Non-pigmented ciliary epithelial cell (primary cell): ENCODE measurements at places on chromosomes 4 and X.

DNA sequence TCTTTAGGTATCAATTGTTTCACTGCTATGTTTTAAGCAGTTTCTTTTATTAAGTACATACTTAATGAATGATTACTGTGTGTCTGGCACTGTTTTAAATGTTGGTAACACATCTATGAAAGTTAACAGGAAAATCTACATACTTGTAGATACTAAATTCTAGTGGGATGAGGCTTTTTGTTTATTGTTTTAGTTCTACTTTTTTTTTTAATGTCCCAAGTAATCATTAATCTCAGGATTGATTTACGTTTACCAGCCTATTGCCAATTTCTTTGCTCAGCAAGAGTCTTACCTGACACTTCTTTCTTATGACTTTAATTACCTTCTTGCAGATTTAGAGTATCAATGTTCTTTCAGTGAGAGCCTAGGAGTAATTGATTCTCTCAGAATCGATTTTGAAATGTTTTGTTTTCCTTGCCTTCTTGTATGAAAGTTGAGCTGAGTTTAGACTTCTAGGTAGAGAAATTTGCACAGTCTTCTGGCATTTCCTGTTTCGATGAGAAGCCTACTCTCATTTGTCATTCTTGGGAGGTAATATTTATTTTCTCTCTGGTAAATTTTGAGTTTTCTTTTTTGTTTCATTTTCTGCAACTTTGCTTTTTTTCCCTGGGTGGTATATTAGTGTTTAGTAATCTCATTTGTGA lies 235.2 kb upstream of the ANKRD50 start:
- DNase-seq: no peak

DNA sequence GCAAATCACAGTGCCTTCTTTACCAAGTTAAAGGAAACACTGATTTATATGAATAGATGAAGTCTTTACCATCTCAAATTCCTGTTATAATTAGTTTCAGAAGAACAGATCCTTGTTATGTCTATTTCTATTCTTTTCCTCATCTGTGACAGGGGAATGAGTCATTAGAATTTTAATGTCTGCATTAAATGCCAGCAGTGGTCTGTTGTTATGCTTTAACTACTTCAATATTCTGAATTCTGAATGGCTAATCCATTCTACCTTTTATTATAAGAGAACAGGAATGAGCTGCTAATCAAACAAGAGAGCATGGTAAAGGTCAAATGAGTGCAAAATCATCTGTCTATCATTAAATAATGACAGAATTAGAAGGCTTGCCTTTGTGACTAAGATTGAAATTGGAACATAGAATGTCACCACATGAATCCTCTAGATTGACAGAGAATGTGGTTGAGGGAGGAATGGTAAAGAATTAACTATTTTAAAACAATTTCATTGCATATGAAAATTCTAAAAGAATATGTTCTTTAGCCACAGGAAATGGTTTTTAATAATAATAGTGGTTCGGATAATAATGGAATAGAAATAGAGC lies 935.5 kb downstream of the ADGRL3 start:
- DNase-seq: no peak

DNA sequence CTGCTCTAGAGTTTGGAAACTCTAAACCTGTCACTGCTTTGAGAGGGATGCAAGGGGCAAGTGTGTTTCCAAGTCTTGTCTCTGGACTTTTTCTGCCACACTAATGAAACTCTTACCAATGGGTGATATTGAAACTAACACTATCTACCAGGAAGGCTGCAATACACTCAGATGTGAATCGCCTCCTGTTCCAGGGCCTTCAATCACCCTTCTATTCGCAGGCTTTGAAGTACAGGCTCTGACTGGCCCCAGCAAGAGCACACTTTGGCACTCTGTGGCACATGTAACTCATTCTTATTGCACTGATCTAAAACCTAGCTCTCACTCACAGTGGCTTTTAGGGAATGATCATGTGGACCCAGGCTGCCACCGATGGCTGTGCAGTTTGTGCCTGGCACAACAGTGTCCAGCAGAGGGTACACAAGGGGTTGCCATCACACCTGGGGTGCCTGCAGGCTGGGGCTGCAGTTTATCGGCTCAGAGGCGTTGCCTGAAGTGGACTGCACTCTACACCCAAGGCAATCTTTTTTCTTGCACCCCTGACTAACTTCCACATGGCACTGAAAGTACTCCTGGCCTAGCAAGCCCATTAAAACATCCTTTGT lies 210.8 kb downstream of the MGST2 start:
- DNase-seq: no peak

DNA sequence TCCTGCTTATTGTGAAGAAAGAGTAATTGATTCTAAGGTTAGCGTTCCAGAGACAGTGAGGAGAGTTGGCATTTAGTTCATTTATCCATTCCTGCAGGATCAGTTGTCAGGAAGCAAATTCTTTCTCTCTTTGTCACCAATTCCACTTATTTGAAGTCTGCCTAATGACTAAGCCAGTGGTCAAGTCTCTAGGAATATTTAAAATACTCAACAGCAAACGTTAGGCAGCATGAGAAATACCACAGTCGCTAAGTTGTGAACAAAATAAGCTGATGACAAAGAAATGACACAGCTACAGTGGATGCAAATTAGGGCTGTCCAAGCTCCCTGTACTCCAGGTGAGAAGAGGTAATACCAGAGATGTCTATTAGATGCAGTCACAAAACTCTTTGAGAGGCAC lies 6.6 kb upstream of the MAGEB17 start:
- peak; percentile 65 for DNase-seq

DNA sequence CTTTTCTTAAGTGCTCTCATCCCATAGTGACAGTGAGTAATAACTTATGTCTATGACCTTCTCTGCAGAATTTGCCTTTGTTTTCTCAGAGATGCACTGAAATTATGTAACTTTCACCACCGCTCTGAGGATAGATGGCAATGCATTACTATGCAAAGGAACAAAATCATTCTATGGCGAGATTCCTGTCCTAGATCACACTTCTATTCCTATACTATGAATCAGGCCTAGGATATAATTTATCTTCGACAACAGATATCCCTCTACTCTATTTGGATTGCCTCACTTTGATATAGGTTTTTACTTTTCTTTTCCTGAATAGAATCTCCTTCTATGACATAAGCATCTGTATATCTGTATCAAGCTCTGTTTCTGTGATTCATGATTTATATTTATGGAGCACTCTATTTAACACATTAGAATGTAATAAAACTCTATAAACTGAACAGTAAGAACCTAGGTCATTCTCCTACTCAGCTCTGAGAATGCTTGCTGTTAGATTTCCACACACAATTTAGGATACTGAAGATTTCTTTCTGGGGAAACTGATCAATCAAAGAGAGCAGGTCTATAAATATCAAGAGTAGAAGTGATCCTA lies 1082.3 kb upstream of the ADGRL3 start:
- DNase-seq: no peak

DNA sequence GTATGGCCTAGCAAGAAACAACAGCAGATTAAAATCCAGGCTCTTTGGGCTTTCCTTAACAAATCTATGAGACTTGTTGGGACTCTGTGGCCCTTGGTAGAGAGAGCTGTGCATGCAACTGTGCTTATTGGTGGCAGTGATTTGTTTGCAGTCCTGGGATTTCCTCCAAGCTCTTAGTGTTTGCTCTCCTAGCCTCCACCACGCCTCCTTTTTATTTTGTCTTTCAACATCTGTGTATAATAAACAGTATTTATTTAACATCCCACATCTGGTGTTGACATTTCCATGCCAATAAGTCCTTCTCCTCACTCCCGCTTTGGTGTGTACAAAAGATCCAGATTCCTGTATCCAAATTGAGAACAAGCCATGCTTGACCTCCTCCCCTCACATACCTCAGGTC lies 3.1 kb downstream of the TNMD start:
- DNase-seq: no peak

DNA sequence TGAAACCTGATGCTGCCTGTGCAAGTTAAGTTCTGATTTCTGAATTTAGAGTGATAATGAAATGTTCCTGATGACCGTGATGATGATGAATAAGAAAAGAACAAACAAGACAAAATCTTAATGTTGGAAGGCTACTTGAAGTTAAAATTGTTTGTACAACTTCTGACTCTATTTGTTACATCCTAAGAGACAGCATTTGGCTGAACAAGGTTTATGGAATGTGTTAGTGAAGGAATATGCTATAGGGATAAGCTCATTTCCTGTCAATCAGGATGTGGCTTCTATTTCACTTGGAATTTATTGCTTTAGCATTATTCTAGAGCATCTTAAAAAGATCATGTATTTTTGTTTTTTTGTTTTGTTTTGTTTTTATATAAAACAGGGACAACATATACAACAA lies 267.5 kb downstream of the FAT4 start:
- no peak for DNase-seq

DNA sequence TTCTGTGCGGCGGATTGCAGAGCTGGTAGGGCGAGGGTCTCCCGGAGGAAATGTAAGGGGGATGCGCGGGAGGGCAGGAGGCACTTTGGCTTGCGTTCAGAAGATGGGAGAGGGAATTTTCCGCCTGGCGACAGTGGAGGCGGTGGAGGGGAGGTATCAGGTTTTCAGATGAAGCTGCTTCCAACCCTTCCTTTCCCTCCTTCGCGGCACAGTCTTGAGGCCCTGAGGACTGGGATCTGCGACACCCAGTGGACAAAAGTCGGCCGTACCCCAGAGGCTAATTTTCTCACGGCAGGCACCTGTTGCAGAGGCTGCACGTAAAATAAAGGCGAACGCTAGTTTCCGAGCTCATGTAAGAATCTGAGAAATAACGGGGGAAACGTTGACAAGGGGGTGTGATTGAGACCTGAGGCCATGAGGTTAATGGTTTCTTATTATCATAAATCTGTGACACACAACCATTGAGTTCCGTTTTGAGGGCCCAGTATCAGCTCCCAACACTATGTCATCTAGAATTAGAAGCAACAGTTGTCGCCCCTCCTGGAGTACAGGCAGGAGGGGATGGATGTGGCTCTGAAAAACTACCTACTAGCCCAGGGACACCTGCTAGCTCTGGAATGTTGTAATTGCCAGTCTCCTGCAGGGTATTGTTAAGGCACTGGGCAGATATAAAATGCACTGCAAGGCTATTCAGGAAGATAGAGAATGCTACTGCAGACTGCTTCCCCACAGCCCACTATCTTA lies 1.1 kb downstream of the ZCCHC18 start:
- DNase-seq: no peak

DNA sequence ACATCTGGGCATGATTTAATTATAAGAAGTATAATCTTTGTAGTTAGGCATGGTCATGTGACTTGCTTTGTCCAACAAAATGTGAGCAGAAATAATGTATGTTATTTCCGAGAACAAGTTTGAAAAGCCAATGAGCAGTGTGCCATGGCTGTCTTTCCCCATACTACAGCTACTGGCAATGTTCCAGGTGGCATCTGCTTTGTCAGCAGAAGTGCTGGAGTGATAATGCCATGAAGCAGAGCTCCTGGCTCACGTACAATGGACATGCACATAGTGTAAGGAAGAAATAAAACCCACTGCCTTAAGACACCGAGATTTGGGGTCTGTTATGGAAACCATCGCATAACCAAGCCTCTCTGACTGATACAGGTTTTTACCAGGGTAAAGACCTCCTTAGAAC lies 212.6 kb upstream of the RASGEF1B start:
- DNase-seq: no peak

DNA sequence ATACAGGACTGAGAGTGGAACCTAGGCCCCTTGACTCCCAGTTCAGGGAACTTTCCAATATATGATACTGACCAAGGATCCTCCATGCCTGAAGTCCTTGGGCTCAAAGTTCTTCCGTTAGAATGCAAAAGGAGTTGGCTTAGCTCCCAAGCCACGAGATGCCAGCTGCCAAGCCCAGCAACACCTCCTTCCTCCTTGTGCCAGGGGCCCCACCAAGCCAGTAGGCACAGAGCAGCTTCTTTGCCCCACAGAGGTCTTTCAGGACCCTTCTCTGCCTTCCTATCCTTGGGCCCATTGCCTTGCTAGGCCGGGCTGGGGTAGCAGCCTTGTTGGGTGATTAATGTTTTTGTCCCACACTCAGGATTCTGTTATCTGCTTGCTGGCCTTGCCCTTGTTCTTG lies 105.6 kb downstream of the EFNB1 start:
- DNase-seq: no peak

GRCh38 chr4:67694662-67695061 lies 6.3 kb downstream of the UBA6 start:
- DNase-seq: no peak

- DNase-seq: no peak
Observed at GRCh38 chrX:79631526-79631925, 264.4 kb upstream of the ITM2A start.

GRCh38 chr4:76292730-76293129 lies 13.8 kb upstream of the STBD1 start:
- no peak for DNase-seq

- DNase-seq: no peak
Observed at GRCh38 chr4:41294445-41295062, 37.8 kb downstream of the UCHL1 start.

DNA sequence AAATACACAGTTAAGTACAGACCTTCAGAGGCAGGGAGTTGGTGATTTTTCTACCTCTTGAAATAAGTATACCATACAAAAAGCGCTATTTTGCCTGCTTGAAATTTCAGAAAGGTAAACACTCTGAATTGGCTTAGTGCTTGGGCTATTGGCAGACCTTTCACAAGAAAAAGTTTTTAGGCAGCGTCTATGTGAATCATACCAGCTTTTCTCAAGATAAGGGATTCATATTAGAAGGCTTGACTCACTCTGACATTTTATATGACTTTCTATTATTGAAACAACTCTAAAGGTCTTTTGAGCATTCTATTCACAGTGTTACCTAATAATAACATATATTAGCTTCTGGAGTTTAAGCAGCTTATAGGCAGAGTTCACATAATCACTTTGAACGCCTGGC lies 286.4 kb upstream of the FAT1 start:
- DNase-seq: no peak

GRCh38 chr4:41323179-41323578 lies 66.5 kb downstream of the UCHL1 start:
- DNase-seq: no peak

GRCh38 chrX:11381464-11381863 lies 88.3 kb downstream of the AMELX start:
- DNase-seq: no peak

DNA sequence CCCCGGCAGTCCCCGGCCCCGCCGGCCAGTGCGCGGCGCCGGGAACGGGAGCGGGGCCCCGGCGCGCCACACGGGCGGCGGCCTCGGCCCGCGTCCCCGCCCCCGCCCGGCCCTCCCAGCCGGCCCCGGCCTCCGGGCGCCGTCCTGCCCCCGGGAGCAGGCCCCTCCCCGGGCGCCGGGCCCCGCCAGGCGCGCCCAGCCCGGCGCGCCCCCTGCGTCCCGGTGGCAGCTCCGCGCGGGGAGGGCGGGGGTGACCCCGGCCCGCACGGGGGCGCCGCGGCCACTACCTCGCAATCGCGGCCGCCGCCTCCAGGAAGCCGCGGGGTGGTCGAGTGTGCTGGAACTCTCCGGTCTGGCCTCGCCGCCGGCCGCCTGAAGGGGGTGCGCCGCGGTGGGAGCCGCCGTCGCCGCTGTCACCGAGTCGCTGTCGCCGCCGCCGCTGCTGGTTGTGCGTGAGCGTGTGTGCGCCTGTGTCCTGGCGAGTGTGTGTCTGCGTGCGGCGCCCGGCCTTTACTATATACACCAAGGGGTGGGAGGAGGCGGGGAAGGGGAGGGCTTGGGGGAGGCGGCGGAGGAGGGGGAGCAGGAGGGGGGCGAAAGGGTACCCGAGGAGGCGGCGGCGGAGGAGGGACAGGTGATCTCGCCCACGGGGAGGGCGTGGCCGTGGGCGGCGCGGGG lies at the start of gene RAI2:
RAI2 (minus strand) TSS at position 488 of the 678 bp plus-strand sequence. CDS start 59,288 bp downstream, outside the sequence.
- DNase-seq: no peak

- no peak for DNase-seq
Observed at GRCh38 chrX:9164533-9165426, 130.9 kb upstream of the FAM9B start.
